Iris pigment epithelial cell (primary cell): ENCODE measurements at places on chromosomes 6 and 20.

DNA sequence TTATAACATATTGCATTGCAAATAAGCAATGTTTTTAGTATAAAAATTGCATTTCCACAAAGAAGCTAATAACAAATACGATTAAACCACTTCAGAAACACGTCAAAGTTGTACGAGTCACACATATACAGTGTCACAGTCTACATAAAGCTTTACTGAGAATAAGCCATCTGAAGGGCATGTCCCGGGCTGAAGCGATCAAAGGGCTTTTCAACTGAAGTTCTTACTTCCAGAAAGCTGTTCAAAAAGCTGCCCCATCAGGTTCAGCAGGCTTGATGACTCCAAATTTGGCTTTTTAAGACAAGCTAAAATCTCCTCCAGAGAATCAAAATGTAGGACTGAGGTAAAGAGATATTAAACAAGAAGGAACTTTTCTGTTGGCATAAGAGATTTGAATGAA lies 37.5 kb upstream of the HAO1 start:
- DNase-seq, result no peak

- no peak for DNase-seq
Observed at GRCh38 chr6:5701174-5701573, 305.6 kb downstream of the NRN1 start.

DNA sequence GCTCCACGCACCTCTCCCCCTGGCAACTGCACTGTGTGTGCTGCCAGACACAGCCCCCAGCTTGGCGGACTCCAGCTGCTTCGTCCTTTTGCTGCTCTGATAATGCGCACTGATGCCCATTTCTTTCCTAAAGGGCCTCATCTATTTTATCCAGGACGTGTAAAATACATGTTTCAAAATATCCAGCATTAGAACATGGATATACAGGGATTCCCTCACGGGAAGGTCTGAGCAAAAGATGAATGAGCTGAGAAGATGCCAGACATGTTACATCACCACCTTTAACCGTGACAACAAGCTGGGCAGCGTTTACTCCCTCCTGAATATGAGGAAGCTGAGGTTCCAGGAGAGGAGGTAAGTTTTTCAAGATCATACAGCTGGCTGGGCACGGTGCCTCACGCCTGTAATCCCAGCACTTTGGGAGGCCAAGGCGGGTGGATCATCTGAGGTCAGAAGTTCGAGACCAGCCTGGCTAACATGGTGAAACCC lies 32.8 kb downstream of the TNXB start:
- DNase-seq, result peak; percentile 87

DNA sequence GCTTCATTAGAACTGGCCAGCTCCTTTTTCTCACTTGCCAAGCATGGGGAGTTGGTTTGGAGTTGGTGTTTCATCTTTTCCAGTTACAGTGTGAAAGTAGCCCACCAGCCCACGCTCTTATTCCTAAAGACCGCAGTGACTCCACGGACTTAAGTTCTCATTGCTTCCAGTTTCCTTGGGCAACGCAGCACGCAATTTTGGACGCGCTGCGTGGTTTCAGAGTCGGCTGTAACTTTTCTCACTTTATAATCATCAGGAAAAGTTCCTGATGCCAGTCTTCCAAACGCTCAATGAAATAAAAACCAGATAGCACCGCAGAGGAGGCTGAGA lies 381 bp upstream of the PEX7 start:
- peak; percentile 69 for DNase-seq

DNA sequence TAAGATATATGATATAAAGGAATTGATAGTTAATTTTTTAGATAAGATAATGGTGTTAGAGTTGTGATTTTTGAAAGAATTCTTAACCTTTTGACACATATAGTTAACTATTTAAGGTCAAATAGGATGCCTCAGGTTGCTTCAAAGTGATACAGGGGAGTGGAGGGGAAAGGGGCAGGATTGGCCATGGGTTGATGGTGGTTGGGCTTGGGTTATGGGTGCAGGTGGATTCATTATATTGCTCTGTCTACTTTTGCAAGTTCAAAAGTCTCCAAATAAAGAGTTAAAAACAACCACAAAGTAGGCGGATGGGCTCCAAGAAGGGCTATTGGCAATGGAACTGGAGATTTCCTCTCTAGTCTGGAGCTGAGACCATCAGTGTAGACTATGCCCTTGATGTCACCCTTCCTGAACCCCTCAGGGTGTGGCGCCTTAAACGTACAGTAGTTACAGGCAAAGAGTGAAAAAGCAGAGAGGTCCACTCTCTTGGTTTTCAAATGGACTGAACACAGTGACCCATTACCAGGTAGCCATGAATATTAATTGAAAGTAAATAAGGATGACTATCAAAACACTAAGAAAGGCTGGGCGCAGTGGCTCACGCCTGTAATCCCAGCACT lies 81.2 kb downstream of the PTPN1 start:
- no peak for DNase-seq

DNA sequence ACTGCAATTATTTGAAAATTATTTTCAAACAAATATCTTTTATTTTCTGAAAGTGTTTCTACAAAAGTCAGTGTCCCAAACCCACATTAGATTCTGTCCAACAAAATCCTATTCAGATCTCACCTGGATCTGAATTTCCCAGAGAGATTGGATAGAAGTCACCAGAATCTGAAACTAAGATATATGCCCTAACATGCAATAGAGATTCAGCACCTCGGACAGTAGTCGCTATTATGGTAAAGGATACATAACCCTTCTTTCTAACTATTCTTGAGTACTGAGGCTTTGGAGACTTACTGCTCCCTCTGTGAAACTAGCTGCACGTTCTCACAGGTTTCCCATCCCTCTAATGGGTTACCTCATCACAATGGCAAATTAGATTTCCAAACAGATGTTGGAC lies 151.4 kb downstream of the ID4 start:
- DNase-seq, result peak; percentile 31

DNA sequence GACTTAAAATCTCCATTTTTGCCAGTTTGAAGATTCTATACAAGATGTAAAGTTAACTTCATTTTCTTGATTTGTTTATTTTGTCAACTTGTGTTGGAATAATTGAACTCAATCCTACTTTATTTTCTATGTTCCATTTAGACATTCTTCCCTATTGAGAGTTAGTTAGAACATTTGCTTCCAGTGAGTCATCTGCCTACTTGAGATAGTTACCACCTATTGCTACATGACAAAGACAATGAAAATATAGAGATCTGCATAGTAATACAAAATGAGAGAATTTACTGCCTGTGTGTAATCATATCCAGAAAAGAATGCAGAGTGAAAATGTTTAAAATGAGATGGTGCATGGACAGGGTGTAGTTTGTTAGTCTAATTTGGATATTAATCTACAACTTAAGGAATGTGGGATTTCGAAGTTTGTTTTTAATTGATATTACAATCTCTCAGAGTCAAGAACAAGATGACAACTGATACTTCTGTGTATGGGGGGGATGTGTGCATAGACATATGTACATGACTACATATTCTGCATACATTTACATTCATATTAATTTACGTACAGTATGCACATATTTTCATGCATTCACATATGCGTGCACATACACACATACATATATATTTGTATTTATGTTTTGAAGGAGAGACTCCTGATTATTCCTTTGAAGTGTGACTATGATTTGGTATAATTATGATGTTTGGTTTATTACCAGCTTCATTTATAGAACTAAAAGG lies 420.1 kb downstream of the NKAIN2 start:
- DNase-seq, result peak; percentile 90

DNA sequence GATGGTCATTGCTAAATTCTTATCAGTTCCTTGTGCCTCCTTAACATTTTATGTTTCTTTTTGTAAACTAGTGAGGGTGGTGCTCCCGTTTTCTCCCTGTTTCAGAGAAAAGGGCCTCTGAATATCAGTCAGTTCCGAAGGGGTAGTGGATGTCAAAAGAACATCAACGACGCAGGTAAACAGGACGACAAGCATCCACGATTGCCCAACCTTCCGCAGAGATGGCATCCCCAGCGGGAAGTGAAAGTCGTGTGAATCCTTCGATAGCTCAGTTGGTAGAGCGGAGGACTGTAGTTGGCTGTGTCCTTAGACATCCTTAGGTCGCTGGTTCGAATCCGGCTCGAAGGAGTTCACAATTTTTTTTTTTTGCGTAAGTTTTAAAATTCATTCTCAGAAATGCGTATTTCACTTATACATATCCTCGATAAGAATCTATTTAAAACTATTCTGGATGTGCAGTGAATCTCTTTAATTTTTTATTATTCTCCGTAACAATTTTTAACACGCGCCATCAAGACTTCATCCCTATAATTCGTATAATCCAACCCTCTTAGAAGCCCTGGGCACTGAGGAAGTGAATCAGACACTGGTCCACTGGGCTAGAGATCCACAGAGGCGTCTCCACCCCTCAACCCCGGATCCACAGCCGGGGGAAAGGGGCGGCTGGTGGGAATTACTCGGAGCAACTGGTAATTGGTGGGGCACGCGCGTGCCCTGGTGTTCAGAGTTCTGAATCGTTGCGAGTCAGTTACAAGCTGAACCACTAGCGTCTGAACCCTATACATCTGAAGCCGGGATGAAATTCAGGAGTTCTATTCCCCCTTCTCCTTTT lies 27.9 kb upstream of the ABT1 start:
- peak; percentile 78 for DNase-seq

DNA sequence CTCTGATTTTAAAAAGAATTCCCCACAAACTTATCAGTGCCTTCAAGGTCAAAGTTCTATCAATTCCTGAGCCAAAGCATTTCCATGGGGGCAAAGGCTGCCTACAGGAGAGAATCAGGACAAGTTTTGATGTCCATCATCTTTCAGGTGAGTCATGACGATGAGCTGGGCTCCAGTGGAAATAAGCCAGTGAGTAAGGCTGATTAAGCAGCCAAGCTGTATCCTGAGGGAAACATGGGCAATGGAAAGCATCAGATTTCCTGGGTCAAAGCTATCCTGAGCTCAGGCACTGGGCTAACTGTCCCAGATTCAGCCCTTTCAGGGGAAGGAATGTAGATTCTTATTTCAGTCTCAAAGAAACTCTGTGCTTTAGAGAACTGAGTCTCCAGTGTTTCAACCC lies 377.4 kb downstream of the CD109 start:
- peak; percentile 7 for DNase-seq

DNA sequence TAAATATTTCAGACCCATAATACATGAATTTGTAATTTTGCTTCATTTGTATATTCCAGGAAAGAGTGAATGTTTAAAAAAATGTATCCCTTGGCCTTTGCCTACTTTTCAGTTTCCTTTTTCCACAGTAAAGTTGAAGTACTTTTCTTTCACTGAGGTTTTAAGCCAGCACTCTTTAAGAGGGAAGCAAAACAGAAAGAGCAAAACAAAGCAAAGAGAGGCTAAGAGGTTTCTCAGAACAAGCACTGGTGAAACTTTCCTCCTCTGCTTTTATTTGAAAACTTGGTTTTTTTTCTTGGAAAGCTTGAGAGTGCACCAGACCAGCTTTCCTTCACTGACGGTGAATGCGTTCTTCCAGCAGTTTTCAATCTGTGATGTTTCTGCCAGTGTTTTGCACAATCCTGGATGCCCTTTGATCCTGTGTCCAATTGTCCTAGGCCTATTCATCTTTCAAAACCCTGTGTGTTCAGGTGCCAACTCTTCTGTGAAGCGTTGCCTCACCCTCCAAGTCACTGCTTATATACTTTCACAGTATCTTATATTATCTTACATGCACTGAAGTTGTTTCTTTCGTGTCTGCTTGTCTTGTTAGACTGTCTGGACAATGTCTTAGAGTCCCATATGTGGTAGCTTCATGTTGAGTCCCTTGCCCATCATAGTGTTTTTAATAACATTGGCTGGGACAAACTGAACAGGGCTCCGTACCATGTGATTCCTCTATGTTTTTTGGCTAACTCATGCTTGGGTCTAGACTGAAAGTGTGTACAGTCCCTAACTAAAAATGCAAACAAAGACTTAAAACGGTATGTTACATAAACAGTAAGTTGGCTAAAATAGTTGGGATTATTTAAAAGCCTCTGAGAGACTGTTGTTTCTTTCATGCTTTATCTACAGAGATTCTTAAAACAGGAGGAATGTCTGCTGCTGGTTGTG lies 1.9 kb downstream of the RNF217 start:
- DNase-seq, result peak; percentile 63

DNA sequence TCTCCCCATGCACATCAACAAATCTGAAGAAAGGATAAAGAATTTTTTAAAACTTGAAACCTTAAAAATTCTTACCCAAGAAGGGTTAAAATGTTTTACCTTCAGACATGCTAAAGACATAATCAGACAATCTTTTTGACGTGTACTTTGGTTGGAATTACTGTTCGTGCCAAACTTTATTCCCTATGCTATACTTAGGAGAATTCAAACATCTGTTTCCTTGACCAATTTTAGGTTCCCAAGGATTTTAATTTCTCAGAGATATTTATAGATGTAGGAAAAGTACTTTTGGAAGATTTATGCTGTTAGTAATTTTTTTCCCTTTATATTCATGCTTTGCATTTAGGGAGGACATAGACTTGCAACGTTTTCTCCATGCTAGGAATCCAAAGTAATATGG lies 108.4 kb downstream of the AFG1L start:
- no peak for DNase-seq

- DNase-seq, result no peak
Observed at GRCh38 chr6:53441035-53441493, 92.3 kb upstream of the ELOVL5 start.
